ENCODE measurements at places on chromosomes 4 and X.

GRCh38 chr4:108950158-108950915 is 187.5 kb upstream of the ETNPPL start:
- DNase-seq: no peak

- DNase-seq: no peak
Measured at GRCh38 chr4:76822303-76822702, 75.6 kb downstream of the SOWAHB start.

- no peak for DNase-seq
Measured at GRCh38 chr4:138056541-138056940, 185.6 kb downstream of the SLC7A11 start.

DNA sequence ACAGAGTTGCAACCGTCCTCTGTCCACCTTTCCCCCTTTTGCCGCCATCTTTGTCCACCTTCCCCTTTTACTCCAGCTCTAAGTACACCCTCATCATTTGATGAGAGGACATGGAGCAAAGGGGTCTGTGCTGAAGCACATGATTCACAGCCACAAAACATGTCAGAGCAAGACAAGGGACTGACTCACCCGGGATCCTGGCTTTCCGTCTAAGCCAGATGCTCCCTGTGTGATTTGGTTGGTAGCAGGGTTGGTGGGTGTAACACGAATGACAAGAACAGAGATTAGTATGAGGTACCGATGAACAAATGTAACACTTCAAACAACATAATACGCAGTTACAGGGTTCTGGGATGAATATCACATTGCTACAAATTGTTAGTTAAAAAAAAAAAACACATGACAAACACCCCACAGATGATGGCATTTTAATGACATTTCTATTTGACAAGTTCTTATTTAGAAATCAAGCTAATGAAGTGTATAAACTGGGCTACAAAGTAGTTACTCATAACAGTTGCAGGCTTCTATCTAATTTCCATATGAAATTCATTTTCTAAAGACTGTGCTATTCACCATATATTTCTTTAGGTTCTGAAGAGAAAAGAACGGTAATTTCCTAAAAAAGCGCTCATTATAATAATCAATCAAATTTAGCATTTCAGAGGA is 71.4 kb upstream of the ETNPPL start:
- DNase-seq: peak; percentile 34

GRCh38 chrX:8049827-8050226 is 121.2 kb downstream of the VCX2 start:
- no peak for DNase-seq

DNA sequence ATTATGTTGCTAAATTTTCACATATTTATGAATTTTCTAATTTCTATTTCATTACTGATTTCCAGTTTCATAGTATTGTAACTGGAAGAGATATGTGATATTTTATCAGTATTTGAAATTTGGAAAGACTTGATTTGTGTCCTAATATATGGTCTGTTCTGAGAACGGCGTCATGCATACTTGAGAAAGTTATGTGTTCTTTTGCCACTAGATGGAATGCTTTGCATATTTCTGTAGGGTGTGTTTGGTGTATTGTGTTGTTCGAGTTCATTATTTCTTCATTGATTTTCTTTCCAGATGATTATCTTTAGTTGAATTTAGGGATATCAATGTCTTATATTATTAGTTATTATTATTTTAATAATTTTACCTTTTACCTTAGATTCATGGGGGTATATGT is 110.6 kb upstream of the ITM2A start:
- DNase-seq: no peak

GRCh38 chr4:94341481-94342370 is 910 bp downstream of the HPGDS start:
- DNase-seq: no peak

Measured in T1000 (cell line).